ENCODE measurements at places on chromosomes 11 and 22.

DNA sequence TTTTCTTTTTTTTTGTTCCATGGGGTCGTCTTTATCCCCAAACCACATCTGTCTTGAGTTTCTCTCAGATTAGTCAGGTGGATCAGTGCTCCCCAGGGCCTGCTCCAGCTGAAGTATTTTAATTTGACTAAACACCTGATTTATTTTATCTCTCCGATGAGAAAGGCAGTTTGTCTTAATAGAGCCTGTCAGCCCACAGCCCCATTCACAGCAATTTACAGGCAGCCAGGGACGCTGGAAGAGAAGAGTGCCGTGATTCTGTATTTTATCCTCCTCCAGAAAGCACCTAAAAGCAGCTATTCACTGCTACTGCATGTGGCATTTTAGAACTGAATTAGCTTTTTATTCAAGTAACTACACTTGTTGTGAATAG lies 164.5 kb downstream of the SOX6 start:
- DNase-seq = no peak

DNA sequence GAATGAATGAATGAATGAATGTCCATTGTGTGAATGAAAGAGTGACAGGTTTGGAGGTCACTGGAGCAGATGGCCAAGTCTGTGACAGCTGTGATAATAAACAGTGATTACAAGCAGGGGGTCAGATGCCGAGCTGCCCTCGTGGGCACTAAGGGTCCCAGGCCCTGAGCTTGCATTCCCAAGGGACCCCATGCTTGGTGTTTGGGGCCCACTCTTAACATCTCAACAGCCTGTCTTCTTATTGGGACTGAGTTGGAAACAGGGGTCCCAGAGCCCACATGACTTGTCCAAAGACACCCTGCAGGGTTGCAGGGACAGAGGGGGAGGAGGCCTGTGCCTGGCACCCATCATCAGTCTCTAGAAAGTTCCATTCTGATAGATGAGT lies 12.0 kb upstream of the ANO1 start:
- DNase-seq = no peak

DNA sequence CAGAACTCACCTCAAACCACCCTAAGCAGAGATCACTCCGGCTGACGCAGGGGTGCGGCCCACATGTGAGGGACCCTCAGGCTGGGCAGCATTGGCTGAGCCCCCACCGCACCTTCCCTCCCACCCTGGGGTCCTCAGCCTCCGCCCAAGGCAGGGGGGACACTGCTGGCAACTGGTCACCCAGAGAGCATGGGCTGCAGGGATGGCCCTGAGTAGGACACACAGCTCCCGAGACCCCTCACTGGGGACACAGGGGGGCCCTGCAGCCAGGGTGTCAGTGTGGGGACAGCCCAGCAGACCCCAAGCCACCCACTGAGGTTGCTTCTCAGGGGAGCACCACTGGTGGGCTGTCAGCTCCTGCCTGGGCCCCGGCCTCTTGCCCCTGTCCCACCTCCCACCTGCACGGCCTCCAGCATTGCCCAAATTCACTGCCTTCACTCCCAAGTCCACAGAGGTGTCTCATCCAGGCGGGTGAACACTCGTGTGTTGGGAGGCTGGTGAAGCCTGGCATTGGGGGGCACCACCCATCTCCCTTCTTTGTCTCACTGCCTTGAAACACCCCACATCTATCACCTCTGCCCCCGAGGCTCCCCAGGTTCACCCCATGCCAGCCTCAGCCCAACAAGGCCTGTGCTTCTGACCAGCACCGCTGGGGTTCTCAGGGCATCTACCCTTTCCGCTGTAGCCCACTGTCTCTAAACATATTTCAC lies 4.7 kb downstream of the C11orf21 start:
- no peak for DNase-seq

GRCh38 chr22:27317096-27317495 lies 484.5 kb downstream of the MN1 start:
- no peak for DNase-seq

DNA sequence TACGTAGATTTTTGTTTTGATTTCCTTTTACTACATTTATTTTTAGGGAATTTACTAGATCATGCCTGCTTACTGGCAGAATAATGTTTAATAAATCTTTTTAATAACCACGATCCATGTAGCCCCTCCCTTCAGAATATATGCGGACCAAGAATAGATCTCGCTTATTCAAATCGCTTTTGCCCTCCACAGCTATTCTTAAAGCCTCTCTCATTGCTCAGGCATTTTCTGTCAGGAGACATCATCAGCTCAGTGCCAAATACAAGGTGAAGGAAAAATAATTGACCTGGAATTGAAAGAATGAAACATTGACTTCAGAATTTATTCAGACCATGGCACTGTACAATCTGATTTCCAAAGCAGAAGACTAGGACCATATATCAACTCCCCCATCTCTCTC lies 10.0 kb upstream of the JAML start:
- DNase-seq = no peak

- no peak for DNase-seq
Observed at GRCh38 chr11:59417023-59417422, 9.2 kb downstream of the OR5A2 start.

- DNase-seq = no peak
Observed at GRCh38 chr11:79404325-79404724, 36.5 kb downstream of the TENM4 start.

DNA sequence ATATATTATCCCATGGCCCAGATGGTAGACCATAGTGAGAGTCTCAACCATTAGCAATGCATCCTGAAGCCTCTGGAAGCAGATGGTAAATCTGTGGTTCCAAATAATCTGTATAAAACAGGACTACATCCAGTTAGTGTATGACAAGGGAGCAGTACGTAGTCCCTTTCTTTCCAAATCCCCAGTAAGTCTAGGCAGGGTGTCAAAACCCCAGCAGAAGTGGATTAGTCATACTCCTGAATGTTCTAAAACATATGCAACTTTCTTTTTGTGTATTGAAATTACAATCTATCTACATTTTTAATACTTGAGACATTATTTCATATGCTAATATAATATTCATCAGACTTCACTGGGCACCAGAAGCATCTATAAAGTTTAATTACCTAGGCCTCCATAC lies 295.1 kb upstream of the ANO5 start:
- DNase-seq = no peak

DNA sequence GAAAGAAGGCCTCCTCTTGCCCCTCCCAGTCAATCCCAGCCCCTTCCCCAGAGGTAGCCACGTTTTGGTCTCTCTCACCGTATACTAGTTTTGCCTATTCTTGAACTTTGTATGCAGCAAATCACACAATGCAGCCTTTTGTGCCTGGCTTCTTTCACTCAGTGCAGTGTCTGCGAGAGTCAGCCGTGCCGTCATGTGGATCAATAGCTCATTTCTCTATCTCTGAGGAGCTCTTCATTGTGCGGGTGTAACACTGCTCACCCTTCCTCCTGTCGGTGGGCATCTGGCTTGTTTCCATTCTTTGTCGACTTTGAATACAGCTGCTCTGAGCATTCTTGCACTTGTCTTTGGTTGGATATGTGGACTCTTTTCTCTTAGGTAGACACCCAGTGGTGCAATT lies 146.5 kb downstream of the CACNA1I start:
- DNase-seq = no peak

GRCh38 chr11:12139144-12139881 lies 28.9 kb downstream of the MICAL2 start:
- DNase-seq = no peak

GRCh38 chr11:36417154-36417553 lies 92.9 kb downstream of the TRAF6 start:
- DNase-seq = no peak

GRCh38 chr22:39097098-39098020 lies at the start of gene APOBEC3H:
TSS of gene APOBEC3H (plus strand) at chr22:39097244. CDS start at chr22:39100279, 3,035 bp downstream.
- no peak for DNase-seq

DNA sequence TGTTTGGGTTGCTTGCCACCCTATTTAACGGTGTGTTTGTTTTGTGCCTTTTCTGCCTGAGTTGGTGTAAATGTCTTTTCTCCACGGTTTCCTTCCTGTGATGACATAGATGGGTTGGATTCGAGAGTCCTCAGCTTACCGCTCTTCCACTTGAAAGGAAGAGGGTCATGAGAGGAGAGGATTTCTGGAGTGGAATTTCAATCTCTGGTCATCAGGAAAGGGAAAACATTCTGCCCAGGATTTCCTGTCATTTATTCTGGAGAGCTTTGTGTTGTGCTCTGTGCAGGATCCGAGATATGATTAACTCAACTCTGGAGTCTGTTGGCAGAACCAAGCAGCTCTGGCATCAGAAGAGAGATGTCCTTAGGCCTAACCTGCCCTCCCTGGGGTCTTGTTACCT lies 605.2 kb downstream of the NTM start:
- no peak for DNase-seq

DNA sequence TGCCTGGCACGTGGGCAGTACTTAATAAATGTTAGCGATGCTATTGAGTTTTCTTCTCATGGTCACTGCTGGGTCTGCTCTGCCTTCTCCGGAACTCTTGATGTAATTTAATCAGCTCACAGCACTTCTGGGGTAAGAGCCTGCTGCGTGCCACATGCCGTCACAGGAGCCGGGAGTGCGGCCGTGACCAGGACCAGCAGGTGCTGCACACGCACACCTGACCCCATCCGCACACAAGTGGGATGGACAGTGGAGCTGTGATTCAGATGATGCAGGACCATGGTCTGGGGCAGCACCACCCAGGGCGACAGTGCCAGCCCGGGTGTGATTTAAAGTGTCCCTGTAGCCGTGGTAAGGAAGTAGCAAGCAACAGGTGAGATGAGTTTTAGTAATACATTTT lies 61.2 kb downstream of the TBC1D22A start:
- DNase-seq = no peak

GRCh38 chr11:31863170-31863832 lies 52.2 kb upstream of the PAX6 start:
- DNase-seq = no peak

GRCh38 chr11:95262994-95263765 lies 32.2 kb upstream of the SESN3 start:
- no peak for DNase-seq

DNA sequence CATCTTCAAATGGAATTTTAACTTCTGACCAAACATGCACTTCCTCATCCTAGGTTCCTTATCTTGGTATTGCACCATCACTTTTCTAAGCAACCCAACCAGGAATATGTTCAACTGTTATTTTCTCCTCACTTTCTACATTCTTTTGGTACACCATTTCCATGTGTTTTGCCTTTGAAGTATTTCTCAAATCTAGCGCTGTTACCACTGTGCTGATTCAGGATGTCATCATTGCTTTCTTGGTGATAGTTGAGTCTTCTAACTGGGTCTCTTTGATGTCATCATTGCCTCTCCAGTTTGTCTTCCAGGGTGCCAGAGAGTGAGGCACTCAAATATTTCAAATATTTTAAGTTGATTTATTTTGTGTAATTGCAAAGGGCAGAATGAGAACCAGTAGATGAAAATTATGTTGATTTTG lies 47.5 kb downstream of the HORMAD2 start:
- DNase-seq = no peak

GRCh38 chr22:39618996-39619530 lies 48.5 kb downstream of the CACNA1I start:
- no peak for DNase-seq

DNA sequence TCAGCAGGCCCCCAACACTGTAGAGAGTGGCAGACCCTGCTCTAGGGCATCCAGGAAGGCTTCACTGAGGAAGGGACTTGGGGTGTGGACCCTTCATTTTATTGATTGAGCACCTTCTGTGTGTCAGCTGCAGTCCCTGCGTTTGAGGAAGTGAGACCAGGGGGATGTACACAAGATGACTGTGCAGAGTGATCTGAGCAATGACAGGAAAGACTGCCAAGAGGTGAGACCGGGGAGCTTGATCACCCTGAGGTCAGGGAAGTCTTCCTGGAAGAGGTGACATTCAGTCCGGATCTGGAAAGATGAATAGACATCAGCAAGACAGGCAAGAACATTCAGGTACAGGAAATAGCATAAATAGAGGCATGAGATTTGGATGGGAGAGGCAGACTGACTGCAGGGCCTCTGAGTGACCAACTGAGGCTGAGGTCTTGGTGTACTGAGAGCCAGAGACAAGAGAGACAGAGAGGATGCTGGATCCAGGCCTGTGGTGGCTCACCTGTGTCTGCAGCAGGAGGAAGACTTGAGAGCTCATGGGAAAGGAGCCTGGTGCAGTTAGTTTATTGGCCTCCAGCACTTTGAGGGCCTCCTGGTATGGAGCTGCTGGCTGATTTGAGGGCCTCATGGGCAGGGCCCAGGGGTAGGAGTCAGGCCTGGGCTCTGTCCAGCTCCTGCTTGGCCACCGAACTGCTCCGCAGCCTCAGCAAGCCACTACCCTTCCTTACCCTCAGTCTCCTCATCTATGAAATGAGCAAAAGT lies 5.2 kb downstream of the DGAT2 start:
- DNase-seq = no peak

- DNase-seq = no peak
Observed at GRCh38 chr11:60700689-60701468, 1.5 kb downstream of the MS4A8 start.

DNA sequence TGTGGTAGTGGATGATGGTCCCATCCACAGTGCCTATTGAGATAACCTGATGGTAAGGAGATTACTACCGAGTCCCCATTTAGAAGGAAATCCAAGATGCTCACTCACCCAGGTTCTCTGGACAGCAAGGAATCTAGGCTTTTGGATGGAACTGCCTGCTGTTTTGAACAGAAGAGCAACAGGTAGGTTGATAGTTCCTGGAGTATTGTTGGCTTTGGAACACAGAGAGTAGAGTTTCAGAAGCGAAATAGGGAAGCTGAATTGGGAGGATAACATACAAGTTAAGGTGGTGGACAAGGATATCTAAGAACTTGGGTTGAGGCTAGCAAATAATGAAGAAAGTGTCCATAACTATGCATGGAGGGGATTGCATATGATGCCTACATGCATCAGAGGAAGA lies 27.6 kb downstream of the SLC22A6 start:
- DNase-seq = no peak

DNA sequence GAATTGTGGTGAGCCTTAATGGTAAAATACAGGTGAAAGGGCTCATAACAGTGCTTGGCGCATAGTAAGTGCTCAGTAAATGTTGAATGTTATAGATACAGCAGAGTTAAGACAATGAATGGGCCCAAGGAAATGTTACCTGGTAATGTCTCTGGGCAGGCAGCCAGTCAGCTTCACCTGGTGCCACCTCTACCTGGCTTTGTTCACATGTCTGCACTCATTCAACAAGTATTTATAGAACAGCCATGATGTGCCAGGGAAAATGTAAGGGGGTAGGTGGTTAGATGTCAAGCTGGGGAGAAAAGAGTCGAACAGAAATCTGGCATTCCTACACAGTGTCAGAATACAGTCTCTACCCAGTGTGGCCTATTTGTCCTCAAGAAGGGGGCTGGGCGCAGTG lies 238.8 kb upstream of the SYN3 start:
- no peak for DNase-seq

- no peak for DNase-seq
Observed at GRCh38 chr11:111975076-111975806, 38.1 kb downstream of the DIXDC1 start.

GRCh38 chr11:131288521-131289091 lies 81.8 kb upstream of the NTM start:
- no peak for DNase-seq

GRCh38 chr11:104402812-104403521 lies 239.0 kb upstream of the PDGFD start:
- no peak for DNase-seq

DNA sequence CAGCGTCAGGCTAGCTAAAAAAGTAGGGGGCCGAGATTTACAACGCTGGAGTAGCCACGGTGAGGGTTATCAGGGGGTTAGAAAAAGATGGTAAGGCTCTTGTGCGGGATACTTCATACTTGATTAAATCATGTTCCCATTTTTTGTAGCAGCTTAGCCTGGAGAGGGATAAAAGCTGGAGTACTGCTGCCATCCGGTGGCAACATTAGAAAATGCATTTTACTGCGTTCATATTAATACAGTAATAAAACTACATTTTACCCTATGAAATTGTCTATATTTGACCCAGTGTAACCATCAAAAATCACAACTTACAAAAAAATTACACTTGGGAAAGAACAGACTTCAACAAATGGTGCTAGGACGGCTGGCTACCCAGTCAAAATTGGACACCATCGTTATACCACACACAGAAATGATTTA lies 17.3 kb downstream of the RPUSD4 start:
- no peak for DNase-seq

Measured in stimulated activated naive CD4-positive, alpha-beta T cell treated with Interleukin-2 at 50 U/mL for 16 hours (primary cell).